ENCODE measurements at places on chromosomes 13 and 19. TPM values are rescaled to one million over a fixed set of nuclear protein-coding genes. Genes with fewer than 3 reads are reported as not detected.

DNA sequence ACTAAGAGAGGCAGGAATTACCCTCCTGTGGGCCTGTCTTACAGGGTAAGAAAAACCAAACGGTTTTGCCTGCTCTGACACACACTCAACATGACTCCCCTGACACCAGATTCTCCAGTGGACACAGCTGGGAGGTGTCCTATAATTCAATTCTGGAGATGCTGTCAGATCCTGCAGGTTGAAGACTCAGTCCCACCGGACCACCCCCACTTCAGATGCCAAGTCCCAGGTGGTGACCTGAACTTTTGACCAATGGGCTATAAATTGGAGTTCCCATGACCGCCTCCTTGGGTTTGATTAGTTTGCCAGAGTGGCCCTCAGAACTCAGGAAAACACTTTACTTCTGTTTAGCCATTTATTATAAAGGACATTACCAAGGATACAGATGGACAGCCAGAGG lies 52.6 kb downstream of the RGCC start:
- DNase-seq, result no peak

DNA sequence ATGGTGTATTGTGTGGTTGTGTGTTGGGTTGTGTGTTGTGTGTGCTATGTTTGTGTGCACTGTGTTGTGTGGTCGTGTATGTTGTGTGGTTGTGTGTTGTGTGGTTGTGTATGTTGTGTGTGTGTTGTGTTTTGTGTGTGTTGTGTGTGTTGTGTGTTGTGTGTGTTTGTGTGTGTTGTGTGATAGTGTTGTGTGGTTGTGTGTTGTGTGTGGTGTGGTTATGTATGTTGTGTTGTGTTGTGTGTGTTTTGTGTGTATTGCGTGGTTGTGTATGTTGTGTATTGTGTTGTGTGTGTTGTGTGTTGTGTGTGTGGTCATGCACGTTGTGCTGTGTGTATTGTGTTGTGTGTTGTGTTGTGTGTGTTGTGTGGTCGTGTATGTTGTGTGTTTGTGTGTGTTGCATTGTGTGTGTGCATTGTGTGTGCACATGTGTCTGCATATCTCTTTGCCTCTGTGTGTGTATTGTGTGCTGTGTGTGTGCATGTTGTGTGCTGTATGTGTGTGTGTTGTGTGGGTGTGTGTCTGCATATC lies 2.9 kb downstream of the C3 start:
- DNase-seq, result no peak

GRCh38 chr19:11179716-11180297 lies 17.5 kb downstream of the KANK2 start:
- no peak for DNase-seq

DNA sequence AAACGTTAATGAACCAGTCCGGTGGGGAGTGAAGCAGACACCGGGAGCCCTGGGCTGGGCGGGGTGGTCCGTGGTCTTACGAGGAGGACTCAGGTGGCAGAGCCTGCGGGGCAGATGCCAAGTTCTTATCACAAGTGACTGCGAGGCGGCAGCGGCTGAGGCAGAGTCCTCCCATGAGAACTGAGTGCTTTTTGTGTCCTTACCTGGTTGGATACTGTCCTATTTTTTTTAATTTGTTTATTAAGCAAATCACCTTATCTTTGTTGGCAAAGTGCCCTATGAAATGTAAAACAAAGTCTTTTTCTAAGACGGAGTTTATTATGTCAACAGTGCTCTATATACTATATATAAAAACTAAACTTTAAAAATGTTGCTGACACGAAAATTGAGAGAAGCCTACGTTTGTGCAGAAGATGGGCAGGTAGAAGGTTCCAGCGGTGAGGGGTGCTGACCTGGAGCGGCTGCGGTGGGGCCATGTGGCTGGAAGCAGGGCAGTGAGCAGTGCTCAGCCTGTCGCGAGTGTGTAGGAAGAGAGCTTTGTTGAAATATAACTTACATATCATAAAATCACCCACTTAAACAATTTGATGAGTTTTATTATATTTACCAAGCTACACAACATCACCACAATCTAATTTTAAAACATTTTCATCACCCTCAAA lies 82.2 kb downstream of the ATP11A start:
- DNase-seq, result no peak

DNA sequence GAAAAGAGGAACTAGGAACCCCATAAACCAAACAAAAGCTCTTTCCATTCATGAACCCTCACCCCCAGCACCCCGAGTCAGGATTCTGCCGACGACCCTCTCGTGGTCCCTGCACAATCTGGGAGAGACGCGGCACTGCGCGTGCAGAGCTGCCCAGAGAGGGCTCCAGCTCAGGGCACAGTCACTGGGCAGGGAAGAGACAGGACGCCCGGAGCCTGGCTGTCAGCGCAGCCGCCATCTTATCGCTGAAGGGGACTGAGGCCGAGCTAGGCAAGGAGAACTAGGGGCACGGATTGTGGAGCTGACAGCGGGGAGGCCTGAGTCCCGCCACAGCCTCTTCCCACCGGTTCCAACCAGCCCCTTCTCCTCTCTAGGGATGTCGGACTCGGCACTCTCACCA lies 349 bp downstream of the ZNF98 start:
- no peak for DNase-seq

DNA sequence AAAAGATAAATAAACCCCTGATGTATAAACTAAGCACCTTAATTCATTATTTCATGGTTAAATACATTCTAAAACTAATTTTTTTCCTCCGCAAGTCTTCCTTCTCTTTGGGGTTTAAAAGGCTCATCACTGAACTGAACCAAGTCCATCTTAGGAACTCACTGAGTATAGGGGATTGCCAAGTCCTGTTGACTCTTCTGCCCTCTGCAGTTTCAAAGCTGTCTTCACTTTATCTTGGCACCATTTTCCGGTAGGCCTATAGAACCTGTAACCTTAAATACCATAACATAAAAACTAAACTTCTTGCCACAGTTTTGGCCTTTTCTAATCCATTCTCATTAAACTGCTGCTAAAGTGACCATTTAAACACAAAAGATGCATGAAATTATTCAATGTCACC lies 66.5 kb upstream of the USPL1 start:
- DNase-seq, result no peak

DNA sequence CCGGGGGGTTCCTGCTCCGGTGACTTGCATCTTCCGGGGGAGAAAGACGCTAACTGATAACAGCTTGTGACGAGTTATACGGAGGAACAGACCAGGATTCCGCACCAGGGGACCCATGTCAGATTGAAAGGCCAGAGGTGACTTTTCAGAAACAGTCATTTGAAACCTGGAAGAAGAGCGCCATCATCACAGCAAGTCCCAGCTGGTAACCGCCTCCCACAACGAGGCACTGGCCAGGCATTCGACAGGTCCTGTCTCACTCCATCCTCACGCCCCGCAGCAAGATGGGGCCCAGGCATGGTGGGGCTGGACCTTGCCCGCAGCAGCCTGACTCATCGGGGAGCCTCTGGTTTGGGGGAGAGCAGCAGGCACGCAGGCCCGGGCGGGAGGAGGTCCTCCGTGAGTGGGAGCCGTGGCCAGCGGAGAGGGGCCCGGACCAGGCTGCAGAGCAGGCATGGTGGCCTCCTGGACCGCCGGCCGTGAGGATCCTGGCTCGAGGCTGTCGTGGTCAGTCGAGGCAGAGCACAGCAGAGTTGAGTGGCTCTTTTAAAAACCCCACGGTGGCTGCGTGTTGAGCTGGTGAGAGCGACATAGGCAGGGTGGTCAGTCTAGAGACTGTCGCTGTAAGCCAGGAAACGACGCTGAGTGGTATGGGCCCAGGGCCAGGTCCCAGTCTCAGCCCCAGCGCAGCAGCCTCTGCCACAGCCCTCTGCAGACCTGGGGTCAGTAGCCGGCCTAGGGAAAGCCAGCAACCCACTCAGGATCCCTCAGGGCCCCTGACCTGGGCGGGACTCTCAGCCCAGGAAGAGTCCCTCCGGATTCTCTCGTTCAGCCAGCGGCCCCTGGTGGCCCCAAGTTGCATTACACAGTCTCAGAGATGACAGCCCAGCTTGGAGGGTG lies 94.9 kb upstream of the MCF2L start:
- DNase-seq, result peak; percentile 88

SHANK1 gene
- total RNA-seq, result 1.3 TPM

ZNF431 gene
- 10.1 TPM for total RNA-seq

PCDH20 gene
- total RNA-seq, result 1.5 TPM

ZNF699 gene
- total RNA-seq, result 2.4 TPM

PLIN4 gene
- total RNA-seq, result 309 TPM

WDR87 gene
- not detected for total RNA-seq

Measured in psoas muscle (tissue), 8 donors.